ENCODE measurements at places on chromosomes 1 and 21.

DNA sequence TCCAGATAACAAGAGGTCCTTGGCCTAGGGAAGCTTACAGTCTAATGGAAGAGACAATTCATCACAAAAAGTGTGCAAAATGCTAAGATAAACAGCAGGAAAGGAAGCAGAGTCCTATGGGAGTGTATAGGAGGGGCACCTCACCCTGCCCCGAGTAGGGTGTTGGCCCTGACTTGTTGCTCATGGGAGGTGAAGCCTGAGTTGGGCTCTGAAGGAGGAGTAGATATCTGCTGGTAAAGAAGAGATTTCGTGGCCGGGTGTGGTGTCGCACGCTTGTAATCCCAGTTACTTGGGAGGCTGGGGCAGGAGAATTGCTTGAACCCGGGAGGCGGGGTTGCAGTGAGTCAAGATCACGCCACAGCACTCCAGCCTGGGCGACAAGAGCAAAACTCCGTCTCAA, 18.6 kb upstream of the GPR37L1 start:
- DNase-seq: no peak

GRCh38 chr1:40381268-40382107, 8.0 kb downstream of the SMAP2 start:
- DNase-seq: no peak

GRCh38 chr1:113917400-113918082, 11.6 kb upstream of the HIPK1 start:
- no peak for DNase-seq

GRCh38 chr21:45935628-45936027, 45.9 kb upstream of the COL6A1 start:
- DNase-seq: no peak
